ENCODE measurements at places on chromosomes 5 and 9.

- no peak for DNase-seq
Measured at GRCh38 chr9:112554516-112554915, 67.9 kb downstream of the KIAA1958 start.

DNA sequence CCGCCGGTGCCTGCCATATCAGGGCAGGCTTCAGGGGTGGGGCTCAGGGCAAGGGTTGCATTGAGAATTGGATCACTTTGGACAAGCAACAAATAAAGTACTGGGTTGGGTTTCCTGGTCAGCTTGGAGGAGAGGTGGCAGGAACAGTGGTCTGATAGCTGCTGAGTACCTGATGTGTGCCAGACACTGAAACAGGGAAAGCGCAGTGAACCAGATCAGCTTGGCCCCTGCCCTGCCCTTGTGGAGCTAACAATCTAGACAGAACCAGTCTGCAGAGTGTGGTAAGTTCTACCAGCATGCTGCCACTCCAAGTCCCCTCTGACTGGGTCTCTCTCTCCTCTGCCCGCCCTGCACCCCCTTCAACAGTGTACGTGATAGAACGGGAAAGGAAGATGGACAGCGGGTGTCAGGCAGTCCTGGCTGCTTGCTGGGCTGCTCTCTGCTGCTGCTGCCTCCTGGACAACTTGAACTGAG, 53.4 kb downstream of the CYSTM1 start:
- no peak for DNase-seq

DNA sequence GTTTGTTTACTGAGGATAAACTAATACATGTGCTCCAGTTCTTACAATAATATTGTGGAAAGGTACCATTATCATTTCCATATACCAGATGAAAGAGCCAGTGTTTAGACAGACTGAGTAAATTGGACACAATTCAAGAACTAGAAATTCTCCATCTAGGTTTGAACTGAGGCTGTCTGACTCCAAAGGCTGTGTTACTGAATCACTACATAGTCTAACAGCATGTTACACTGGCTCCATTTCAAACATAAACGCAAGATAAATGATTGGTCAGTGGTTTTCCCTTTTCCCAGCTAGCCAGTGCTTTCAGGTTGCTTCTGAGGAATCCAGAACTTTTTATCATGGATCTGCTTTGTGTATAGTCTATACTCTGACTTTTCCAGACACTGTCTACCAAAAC, 8.1 kb downstream of the SPDL1 start:
- DNase-seq = no peak

DNA sequence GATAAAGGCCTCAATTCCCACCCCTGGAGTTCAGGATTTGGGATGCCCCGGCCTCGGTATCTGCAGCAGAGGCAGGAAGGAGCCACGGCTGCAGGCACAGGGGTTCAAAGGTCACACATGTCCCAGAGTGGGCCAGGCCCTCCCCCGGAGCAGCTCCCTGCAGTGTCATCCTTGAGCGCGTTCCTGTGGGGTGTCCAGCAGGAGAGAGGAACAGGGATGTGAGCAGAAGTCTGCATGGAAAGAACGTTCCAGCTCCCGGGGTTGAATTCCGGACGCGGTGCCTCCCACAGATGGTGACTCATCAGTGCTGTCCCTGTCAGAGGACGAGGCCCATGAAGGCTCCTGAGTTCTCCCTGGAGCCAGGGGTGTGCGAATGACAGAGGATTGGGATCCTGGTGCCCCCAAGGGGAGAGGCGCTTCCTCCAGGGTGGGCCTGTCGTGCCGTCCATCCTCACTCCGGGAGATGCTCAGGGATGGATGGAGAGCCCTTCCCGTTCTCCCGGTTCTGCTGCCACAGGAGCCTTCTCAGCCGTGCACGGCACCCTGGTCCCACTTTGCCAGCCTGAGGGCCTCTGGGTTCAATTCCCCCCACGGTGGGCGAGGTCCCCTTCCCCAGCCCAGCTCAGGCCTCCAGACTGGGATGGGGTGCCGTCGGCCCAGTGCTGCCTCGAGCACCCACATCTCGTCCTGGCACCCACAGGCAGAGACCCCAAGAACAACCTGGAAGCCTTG, 3.1 kb downstream of the LCN1 start:
- DNase-seq = no peak

DNA sequence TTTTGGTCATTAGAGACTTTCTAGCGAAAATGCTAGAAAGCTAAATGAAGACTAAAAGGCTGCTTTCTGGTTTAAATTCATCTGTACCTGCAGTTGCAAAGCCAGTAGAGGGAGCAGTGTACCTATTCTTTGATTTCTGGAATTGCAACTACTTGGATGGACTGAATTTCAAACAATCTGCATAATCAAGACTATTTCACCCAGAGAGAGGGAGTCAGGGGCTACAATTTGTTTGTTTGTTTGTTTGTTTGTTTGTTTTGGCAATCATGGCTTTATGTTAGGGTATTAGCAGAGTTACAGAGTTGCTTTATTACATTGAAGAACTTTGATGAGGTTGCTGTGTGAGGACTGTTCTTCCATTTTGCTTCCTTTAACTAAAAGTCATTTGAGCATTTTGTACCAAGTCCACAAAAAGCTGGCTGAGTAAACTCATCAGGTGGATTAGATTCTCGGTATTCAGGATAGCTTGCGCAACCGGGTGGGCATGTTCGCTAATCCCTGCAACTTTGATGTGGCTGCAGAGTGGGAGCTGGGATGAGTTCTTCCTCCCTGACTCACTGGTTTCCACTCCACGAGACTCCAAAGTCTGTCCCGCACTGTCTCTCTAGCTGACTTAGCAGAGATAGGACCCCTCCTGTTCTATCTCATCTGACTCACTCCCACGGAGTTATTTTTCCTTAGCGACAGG, 80.0 kb upstream of the TUT7 start:
- no peak for DNase-seq

DNA sequence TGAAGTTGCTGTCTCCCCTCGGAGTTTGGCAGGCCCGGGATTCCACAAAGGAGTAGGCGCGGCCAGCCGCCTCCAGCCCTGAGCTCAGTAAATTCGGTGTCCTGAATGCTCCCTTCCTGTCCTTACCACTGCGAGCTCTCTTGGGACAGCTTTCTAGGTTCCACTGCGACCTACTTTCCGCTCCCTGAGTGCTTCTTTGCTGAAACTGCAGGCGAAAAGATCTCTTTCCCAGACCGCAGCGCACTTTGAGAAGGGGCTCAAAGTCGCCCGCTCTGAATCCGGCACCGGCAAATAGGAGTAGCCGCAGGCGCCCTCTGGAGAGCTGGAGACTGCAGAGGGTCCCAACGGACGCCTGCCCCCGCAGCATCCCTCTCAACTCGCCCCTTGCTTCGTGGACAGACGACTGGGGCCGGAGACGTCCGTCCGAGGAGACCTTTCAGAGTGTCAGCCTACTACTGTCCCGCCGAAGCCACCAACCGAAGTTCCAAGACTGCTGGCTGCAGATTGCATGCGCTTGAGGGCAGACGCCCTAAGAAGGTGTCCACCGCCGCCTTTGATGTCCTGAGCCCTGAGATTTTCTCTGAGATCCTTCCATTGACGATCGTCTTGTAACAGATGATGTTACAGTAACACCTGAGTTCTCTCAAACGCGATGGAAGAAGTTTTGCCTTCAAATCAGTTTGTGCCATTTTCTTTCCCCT, 96.0 kb downstream of the ANXA2R start:
- no peak for DNase-seq

- no peak for DNase-seq
Measured at GRCh38 chr5:136200130-136200529, 7.2 kb upstream of the SMIM32 start.

DNA sequence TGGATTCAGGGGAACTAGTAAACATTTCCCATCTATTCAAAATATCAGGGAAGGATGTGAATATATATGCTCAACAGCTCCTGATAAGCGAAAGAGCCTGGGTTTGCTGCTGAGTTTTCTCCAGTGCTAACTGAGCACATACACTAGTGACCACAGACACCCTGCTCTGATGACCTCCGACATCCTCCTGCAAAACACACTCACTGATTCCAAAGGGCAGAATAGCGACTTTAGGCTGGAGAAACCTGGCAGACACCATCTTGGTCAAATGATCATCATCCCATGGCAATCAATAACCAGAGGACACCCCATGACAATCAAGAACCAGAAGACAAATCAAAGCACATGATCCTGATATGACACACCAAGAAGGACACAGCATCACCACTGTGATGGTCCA, 9.2 kb upstream of the GADD45G start:
- no peak for DNase-seq

GRCh38 chr5:136799806-136800372, 434.5 kb upstream of the TRPC7 start:
- no peak for DNase-seq

GRCh38 chr9:35374910-35375309, 115.0 kb upstream of the RUSC2 start:
- DNase-seq = no peak

- no peak for DNase-seq
Measured at GRCh38 chr5:139658928-139659667, 10.9 kb downstream of the CXXC5 start.

DNA sequence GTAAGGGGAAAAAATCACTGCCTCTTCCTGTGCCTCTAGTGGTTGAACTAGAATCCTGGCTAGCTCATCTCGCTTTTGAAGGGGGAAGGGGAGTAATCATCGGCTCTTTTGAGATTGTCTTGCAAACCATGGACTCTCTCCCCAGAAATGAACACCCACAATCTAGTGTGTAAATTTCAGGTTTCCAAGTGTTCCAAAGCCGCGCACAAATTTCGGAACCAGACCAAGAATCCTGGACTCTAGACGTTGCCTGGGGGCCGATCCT, 4.9 kb upstream of the FOXE1 start:
- no peak for DNase-seq

DNA sequence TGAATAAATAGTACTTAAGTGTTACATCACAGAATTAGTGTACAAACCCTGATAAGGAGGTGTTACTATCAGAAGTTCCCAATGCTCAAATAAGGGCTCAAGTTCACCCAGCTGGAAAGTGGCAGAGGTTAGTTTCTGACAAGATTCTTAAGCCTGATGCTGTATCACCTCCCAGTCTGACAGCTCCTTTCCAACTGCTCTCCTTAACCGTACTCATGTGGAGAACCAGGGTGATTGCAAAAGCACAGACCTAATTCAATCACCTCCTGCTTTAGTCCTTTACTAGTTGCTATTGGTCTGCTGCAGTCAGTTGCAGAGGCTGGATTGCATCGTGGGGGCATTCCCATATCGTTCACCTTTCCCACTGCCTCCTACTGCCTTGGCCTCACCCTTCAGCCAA, 100.4 kb upstream of the ZNF618 start:
- DNase-seq = no peak

DNA sequence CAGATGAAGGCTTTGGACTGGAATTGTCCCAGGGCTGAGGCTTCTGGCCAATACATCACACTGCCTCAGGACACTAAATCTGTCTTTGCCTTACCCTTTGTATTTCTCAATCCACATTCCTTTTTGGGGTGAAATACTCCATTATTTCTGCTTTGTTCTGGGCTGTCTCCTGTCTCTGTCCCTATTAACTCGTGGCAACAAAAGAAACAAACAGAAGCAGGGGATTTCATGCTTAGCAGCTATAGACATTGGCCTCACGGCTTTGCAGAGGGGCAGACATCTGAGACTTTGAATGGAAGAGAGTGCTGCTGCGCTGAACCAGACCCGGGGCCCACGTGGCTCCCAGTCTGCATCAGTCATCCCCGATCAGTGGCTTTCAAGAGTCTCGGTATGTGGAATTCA, 129.7 kb downstream of the ARL15 start:
- no peak for DNase-seq

- no peak for DNase-seq
Measured at GRCh38 chr5:80881726-80882125, 78.4 kb upstream of the RASGRF2 start.

DNA sequence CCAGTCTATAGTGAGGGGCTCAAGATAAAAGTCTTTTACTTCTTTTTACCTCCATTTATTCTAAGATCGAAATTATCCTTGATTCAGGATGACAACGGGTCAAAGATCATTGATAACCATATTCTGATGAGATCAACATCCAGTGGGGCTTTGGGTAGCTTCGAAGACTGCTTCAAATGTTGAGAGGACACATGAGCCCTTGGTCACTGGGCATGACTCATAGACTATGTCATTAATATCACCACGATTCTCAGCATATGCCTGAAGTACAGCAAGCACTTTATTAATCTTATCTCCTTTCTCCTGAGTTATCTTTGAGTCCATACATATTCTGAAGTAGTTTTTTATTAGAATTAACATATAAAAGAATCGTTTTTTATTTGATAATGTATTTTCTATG, 117.1 kb upstream of the DAB2 start:
- no peak for DNase-seq

GRCh38 chr5:168737066-168737465, 157.9 kb upstream of the PANK3 start:
- DNase-seq = no peak

- DNase-seq = no peak
Measured at GRCh38 chr9:90141723-90142122, 500.9 kb downstream of the DIRAS2 start.

DNA sequence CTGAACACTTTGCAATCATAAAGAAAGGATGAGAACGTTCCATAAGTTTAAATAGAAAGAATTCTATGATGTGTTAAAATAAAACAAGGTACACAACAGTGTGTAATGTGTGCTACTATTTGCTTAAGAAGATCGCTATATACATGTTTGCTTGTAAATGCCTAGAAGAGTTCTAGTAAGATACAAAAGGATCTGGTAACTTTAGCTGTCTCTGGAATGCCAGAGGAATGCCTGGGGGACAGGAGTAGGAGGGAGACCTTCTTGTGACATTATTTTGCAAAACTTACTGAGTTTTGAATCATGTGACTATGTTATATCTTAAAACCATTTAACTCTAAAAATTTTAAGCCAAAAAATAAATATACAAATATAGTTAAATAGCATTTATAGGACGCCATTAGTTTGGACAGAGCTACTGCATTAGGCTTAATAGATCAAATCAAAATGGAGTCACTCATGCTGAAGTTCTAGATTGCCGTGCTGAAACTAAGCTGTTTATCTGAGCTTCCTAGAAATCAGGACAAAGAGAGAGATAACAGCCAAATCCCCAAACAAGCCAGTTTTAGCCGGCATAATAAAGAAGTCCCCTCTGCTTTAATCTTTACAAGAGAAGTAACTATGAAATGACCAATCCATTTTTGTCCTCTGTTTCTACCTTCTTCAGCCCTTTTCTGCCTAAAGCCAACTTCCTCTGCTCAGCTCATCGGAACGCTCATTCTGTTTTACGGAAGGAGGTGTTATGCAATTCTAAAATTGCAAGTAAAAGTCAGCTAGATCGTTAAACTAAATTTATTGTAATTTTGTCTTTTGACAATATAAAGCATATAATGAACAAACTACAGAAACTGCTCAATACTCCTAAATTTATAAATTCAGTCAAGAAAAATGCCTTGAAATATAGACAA, 44.8 kb downstream of the LIX1 start:
- DNase-seq = no peak

GRCh38 chr9:87184956-87185642, 237.8 kb upstream of the GAS1 start:
- DNase-seq = no peak

- DNase-seq = no peak
Measured at GRCh38 chr9:25421560-25421959, 256.7 kb downstream of the TUSC1 start.

DNA sequence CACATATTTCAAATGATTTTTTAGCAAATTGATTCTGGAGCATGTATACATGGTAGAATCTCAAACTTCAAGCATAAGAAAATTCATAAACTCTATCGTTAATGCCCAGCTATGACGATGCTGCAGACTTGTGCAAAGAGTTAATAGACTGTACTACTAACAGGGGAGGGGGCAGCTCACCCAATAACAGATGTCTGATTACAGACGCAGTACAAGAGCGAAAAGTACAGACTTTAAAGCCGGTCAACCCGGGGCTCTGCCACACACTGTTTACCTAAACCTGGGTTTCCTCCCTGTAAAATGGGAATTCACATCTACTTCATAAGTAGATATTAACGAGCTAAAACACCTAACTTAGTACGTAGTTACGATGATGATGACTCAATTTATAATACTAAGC, 651 bp downstream of the TRIM23 start:
- no peak for DNase-seq

All from stimulated activated CD4-positive, alpha-beta T cell treated with anti-CD3 and anti-CD28 coated beads, Interleukin-1b, Interleukin-23, amount 100 ng/mL, for 4 hours (primary cell).